T-helper 9 cell (primary cell): ENCODE measurements at places on chromosomes 3 and 15.

DNA sequence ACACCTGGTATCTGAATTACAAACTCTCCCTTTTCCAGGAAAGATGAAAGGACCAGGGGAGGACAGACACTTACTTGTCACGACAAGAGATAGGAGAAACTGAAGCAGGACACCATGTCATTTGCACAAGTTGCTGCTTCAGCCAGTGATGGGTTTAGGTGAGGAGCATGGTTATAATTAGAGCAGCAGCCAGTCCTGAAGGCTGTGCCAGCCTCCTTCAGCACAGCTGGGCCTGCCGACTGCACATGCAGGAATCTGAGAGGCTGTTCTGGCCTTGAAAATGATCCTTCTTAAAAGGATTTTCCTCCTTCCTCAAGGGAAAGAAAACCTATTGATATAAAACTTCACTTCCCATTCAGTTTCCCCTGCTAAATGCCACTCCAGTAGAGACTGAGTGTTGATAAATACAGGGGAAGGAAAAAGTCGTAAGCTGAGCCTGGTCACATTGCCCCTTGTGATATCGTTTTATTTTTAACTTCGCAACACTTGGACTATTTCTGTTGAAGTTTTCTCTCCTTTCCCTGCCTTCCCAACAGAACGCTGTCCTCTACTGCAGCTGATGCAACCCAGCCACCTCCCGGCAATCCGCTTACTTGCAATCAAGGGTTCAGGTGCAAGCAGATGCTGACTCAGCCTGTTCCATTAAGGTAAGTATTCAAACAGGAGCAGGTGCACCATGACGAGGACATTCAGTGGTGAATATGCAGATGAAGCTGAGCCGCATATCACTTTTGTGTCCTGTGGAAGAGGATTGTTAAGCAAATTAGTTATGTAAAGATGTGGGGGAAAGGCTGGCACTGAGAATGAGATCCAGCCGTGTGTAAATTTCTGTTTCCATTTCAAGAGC is at the start of gene FBXO40:
Gene FBXO40, plus strand, starts transcription at position 524 of the 847 bp plus-strand sequence. CDS start 27,197 bp downstream, outside the sequence.
- no peak for DNase-seq

DNA sequence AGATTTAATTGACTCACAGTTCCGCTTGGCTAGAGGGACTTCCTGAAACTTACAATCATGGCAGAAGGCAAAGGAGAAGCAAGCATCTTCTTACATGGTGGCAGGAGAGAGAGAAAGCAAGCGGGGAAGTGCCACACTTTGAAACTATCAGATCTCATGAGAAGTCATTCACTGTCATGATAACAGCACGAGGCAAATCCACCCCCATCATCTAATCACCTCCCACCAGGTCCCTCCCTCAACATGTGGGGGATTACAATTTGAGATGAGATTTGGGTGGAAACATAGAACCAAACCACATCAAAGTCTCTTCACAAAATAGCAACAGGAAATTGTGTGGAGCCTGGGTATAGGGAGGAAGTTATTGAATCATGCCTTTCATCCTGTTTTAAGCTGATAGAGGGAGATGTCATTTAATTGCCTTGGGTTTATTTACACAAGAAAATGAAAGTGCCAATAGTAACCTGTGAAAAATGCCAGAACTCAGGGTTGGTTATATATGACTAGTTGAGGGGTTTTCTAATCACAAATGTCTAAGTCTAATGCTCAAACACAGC is 624.8 kb upstream of the LMCD1 start:
- DNase-seq = peak; percentile 11

DNA sequence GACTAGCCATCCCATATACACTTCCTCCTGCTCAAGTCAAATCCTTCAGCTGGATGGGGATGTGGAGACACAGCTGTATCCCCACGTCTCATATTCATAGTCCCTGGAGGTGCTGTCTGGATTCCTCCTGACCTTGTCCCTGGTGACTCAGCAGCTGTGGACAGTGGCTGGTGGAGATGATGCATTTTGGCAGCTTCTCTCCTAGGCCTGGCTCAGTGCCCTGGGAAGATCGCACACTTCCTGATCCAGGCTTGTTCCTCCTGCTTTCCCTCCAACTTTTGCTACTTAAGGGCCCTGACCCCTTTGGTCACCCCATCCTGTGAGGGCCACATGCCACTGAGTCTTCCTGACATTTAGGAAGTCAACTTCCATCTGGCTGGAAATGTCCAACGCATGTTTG is 44.4 kb downstream of the ADAMTSL3 start:
- no peak for DNase-seq

GRCh38 chr15:51051776-51052175 is 42.9 kb downstream of the TNFAIP8L3 start:
- DNase-seq = no peak

DNA sequence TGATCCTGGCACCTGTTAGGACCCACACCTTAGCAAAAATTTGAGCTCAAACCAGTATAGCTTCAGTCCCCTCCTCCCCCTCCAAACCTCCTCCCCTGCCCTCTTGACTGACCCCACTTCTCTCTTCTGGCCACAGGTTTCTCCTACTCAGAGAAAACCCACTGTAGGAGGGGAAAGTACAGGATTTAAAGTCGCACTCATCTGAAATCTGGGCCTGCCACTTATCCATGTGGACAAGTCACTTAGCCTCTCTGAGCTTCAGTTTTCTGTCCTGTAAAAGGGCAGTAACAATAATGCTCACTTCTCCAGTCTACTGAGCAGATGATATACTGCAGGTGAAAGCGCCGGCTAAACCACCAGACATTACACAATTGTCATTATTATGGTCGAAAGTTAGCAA is 142.7 kb downstream of the MEGF11 start:
- DNase-seq = no peak

- DNase-seq = no peak
Observed at GRCh38 chr15:33910741-33911140, 57.6 kb upstream of the CHRM5 start.

GRCh38 chr3:54940971-54941370 is 13.1 kb upstream of the LRTM1 start:
- DNase-seq = no peak

DNA sequence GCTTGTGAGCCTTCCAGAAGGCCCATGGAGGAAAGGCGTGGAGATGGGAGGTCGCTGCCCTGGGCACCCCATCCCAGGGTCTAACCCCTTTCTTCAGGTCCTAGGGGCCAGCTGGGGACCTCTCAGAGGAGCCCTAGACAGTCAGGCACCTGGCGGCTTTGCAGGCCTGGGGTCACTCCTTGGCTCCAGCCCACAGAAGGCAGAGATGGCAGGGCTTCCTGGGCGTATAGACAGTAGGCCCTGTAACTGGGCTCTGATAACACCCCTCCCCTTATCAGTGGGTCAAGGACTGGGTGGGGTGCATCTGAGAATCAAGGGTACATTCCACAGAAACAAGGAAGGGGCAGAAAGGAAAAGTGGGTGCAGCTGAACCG is 16.7 kb downstream of the ZDHHC19 start:
- DNase-seq = no peak

DNA sequence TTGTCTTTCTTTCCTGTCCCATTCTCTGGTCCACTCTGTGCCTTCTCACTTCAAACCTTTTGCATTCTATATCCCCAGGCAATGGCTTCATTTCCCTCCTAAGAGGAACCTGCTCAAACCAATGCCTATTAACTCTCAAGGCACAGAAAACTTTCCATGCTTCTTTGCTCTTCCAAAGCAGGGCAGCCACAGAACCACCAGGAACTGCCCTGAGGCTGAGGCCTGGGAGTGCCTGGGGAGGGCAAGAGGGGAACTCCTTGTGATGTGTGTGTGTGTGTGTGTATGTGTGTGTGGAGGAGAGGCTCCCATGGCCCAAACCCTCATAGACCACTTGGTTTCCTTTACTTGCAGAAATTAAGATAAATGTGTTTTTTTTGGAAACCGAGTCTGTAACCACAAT is 14.1 kb upstream of the PGPEP1L start:
- no peak for DNase-seq

DNA sequence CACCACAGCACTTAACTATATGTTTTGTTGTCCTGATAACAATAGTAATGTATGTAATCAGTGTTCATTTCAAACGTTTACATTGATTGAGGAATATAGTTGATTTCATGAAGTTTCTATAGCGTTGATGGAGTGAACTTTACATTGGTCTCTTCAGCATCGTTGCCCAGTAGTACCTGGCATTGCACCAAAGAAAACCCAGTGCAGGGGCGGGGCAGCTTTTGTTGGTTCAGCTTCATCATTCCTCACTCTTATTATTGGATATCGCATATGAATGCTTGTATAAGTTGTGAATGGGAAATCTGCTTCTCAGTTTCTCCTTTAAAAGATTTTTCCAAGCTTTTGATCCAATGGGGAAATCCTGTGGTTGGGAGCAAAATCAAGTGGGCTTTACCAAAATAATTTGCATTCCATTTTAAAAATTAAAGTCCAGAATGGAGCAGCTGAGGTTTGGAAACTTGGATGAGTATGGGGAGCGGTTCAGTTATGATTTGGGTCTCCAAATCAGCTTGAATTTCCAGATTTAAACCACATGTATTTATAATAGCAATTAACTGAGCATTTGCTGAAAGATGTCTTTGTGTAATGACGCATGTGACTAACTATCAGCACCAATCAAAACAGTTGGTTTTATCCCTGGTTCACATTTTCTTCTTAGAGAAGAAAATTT is 213.7 kb downstream of the ALCAM start:
- DNase-seq = no peak

GRCh38 chr3:46812237-46812791 is 50.9 kb downstream of the MYL3 start:
- DNase-seq = peak; percentile 60

DNA sequence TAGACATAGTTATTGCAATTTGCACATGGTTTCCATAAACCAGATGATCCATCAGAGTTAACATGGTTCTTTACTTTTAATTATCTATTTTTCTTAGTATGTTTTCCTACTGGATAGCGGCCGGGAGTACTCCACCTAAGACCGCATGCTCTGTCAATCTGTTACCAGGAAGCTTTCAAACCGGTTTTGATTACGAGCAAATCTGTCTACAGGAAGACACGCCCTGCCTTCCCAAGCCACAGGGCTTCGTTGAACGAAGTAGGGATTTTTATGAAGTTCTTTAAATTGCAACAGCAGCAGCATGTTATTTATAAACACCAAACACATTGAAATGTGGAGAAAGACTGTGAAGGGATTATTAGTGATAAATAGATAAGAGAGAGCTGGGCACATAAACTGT is 283.3 kb upstream of the ROBO2 start:
- no peak for DNase-seq

- DNase-seq = peak; percentile 16
Observed at GRCh38 chr3:127455541-127456450, 134.7 kb downstream of the TPRA1 start.

DNA sequence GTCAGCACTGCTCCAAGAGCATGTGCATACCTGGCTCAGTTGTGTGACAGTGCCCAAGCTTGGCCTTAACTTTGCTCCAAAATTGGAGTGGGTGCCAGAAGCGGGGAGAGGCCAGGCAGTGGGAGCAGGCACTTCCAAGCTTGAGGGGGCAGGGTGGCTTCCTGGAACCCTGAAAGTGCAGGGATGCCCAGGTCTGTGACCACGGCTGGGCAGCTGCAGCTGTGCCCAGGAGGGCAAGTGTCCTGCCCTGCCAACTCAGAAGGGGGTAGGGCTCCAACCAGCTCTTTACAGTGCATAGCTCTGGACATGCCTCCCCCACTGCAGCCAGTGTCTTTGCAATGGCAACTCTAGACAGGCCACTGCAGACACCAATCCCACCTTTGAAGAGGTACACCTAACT is 478.6 kb downstream of the OTOL1 start:
- no peak for DNase-seq

- DNase-seq = no peak
Observed at GRCh38 chr3:45551214-45552010, 43.1 kb upstream of the LIMD1 start.
